Hepatocyte (in vitro differentiated cells): ENCODE measurements at places on chromosomes 16 and 17. TPM values are rescaled to one million over a fixed set of nuclear protein-coding genes. Genes with fewer than 3 reads are reported as not detected.

The FOXJ1 gene
- total RNA-seq, result 1.6 and 1.9 TPM in 2 replicates

The PIRT gene
- not detected in 2 replicates for total RNA-seq

The TBC1D3C gene
- total RNA-seq, result not detected in 2 replicates

The SYNGR3 gene
- total RNA-seq, result 1.4 and 2.2 TPM in 2 replicates

The PRCD gene
- total RNA-seq, result 2.0 and 2.7 TPM in 2 replicates

The TPSB2 gene
- not detected in 2 replicates for total RNA-seq

The SDR42E2 gene
- total RNA-seq, result not detected in 2 replicates

The ASPSCR1 gene
- 27.5 and 28.4 TPM in 2 replicates for total RNA-seq

The JPT1 gene
- total RNA-seq, result 103 and 107 TPM in 2 replicates

The MSLN gene
- 2.4 and 2.5 TPM in 2 replicates for total RNA-seq

The SLC9A5 gene
- total RNA-seq, result 0.36 and 1.4 TPM in 2 replicates

The LRRC37A gene
- 1.4 and 1.9 TPM in 2 replicates for total RNA-seq

The SLC6A4 gene
- total RNA-seq, result 2.0 and 3.8 TPM in 2 replicates

The KCNJ18 gene
- total RNA-seq, result not detected in 2 replicates

The RNF227 gene
- total RNA-seq, result 2.9 and 3.5 TPM in 2 replicates

The KRTAP2-3 gene
- not detected in 2 replicates for total RNA-seq

The RHBDL1 gene
- total RNA-seq, result 2.3 and 3.4 TPM in 2 replicates

The PRSS27 gene
- 1.4 and 4.3 TPM in 2 replicates for total RNA-seq
